ENCODE measurements at places on chromosomes 11 and 22.
A peak's percentile ranks its signal among the peaks of the same experiment; 100 is the strongest.

DNA sequence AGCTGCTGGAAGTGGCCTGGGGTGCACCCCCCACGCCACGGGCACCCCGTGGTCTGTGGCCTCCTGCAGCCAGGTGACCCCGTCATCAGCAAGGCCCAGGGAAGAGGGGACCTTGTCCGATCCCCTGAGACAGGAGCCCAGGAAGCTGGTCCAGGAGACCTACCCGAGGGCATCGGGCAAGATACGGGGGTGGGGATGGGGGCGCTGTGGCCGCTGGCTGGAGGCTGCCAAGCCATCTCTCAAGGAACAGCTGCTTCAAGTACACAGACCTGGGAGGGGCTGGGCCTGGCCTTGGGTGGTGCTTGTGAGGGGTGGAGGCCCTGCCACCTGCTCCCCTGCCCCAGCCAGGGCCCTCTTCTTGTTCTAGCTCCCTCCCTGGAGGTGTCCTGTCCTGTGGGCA is 1272.1 kb downstream of the BRD1 start:
- DNase-seq: no peak

DNA sequence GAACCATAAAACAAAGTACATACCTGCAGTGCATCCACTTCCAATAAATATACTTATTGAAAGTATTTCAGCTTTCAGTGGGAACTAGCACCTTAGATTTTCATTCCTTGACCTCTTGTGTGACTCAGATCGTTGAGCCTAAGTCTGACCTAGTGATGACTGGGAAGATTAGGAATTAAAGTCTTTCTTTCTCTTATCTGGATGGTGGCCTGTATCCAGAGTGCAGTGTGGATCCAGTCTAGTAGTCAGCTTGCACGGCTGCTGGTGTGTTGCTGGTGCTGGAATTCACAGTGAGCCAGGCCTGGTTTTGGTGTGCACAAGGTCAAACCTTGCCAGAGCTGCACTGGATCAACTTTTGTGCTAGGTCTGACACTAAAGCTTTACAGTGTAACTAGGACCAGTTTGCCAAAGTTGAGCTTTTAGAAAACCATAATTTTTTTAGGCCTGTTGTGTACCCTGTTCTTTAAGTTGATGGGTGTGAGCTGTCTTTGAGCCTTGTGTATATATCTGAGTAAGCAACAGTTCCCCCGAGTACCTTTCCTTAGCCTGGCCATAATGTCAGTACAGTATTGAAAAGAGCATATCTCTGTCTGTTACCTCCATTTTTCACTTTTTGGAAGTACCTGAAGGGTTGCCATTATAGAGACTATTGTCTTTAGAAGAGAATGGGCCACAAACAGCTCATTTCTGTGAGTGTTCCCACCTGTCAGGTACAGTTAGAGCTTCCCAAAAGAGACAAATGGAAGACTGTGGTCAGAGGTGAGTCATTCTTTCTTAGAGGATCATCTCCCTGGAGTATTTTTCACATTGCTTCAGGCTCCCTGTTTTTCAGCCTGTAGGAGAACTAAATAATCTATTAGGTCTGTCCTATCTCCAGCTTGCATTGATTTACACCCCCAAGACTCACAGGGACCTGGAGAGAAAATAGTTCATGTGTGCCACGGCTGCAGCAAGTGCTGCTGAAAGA is 89.8 kb downstream of the ALX4 start:
- DNase-seq: no peak

DNA sequence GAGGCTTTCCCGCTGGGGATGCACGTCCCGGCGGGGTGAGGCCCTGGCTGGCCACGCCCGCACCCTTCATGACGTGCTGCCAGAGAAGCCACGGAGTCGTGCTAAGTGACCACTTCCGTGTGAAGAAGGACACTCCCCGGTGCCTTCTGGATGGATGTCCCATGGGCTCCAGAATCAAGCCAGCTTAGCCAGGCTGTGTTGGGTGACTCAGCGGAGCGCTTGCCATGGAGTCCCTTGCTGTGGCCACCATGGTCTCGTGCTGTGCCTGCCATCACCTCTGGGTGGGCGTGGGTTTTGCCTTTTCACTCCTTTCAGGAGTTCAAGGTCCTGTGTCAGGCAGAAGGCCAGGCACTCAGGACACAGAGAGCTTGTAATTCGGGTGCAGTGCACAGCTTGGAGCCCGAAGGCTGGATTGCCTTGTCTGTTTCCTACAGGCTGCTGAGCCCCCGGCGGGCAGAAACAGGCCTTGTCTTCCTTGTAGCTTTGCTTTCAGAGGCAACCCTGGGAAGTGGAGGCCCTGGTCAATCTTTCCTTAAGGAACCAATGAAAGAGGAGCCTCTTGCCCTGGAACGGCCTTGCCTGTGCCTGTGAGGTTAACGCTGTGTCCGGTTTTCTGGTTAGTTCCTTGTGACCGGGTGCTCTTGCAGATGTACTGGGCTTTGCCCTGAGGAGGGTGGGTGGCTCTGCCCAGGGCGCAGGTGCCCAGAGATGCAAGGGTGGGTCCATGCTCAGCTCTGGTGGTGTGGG is 268.6 kb downstream of the TBC1D22A start:
- DNase-seq: no peak

DNA sequence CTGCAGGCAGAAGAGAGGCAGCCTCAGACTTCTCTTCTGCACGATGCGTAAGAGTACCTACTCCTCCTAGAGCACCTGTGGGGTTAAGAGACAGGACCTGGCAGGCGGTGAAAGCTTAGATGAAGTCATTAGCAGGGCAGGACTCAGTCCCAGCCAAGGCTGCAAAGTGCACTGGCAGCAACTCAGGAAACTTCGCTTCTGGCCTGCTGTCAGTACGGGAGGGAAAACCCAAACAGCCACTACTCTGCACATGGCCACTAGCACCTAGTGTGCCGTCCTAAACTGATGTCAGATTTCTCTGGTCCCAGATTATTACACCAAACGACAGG is 8.8 kb upstream of the KLHL35 start:
- DNase-seq: no peak

DNA sequence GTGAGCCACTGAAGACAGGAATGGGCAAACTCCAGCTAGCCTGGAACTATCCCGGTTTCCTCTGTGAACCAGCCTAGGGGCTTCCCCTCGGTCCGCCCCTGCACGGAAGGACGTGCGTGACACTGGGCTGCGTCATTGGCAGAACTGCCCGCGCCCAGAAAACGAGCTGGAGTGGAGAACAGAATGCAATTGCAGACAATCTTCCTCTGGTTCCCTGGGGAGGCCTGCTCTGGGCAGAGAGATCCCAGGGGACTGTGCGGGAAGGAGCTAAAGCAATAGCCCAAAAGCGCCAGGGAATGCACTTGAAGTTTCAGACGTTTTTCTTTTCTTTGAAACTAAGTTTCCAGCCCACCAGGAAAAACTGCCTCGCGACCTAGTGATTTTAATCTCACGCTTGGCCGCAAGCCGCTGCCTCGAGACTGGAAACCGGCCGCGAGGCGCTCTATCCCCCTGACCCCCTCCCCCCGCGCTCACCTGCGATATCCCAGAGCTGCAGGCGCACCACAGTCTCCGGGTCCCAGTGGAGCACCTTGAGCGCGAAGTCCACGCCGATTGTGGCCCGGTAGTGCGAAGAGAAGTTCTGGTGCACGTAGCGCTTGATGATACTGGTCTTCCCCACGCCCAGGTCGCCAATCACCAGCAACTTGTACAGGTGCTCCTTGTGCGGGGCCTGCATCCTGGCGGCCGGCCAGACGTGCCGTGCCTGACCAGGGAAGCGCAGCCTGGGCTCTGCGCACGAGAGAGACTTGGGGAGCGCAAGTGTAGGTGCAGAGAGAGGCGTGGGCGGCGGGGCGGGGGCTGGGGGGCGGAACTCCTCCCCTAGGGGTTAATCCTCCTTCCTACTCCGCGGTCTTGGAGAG is at the start of gene RAB38:
RAB38 (minus strand) TSS at position 735 of the 860 bp plus-strand sequence; CDS start at position 676, 59 bp downstream.
- peak; percentile 77 for DNase-seq

DNA sequence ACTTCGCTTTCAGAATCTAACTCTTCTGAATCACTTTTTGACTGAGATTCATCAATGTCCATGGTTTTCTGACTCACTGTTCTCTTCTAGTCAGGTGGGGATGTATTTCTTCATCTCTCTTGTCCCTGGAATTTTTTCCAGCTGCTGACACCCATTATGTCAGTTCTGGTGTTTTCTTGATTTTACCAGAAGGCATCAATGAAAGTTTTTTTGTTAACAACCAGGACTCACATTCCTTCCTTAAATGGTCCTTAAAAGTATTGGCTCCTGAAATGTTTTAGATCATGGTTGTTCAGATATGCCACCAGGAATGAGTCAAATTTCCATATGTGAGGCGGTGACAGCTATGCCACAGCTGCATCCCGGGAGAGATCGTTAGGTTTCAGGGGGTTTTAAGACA is 12.9 kb downstream of the MICAL2 start:
- DNase-seq: no peak

Measured in activated naive CD8-positive, alpha-beta T cell treated with anti-CD3 and anti-CD28 coated beads for 36 hours (primary cell).